Skeletal muscle cell (primary cell): ENCODE measurements at places on chromosomes 6 and 20.

- DNase-seq = peak; percentile 9
Observed at GRCh38 chr6:33018904-33019303, 9.5 kb upstream of the HLA-DOA start.

DNA sequence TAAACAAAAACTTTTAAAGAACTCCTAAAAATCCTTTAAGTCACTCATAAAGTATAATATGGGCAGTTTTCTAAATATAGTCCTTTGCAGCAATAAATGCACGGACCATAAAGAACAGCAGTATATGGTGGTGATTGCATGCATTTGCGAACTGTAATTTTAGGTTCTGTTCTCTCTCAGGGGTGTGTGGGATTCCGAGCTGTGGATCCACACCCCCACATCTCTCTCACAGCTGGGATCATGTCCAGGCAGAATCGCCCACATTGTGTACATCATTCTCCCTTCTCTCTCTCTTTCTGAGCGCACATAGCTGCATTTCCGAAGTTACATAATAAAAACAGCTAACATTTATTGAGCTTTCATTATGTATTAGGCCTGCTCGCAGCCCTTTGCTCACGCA, 28.6 kb downstream of the SLC52A3 start:
- no peak for DNase-seq

DNA sequence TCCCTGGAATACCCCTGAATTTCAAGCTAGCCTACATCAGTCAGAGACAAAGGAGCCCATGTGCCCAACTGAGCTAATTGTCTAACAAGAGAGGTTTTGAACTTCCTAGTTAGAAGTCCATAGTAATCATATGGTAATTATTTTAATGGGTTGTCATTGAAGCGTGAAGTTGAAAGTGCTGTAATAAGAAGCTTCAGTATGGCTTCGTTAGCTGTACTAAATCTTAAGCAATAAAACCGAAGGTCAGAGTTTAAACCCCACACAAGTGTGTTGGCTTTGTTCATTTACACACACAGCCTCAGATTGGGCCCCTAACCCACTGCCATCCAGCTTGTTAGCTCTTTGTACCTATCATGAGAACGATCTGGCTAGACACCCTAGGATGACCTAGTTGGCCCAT, 195.6 kb upstream of the RIN2 start:
- DNase-seq = no peak

GRCh38 chr6:63804381-63804956, 168.9 kb downstream of the PHF3 start:
- peak; percentile 93 for DNase-seq

GRCh38 chr6:48766349-48766748, 655.4 kb upstream of the PTCHD4 start:
- peak; percentile 39 for DNase-seq

DNA sequence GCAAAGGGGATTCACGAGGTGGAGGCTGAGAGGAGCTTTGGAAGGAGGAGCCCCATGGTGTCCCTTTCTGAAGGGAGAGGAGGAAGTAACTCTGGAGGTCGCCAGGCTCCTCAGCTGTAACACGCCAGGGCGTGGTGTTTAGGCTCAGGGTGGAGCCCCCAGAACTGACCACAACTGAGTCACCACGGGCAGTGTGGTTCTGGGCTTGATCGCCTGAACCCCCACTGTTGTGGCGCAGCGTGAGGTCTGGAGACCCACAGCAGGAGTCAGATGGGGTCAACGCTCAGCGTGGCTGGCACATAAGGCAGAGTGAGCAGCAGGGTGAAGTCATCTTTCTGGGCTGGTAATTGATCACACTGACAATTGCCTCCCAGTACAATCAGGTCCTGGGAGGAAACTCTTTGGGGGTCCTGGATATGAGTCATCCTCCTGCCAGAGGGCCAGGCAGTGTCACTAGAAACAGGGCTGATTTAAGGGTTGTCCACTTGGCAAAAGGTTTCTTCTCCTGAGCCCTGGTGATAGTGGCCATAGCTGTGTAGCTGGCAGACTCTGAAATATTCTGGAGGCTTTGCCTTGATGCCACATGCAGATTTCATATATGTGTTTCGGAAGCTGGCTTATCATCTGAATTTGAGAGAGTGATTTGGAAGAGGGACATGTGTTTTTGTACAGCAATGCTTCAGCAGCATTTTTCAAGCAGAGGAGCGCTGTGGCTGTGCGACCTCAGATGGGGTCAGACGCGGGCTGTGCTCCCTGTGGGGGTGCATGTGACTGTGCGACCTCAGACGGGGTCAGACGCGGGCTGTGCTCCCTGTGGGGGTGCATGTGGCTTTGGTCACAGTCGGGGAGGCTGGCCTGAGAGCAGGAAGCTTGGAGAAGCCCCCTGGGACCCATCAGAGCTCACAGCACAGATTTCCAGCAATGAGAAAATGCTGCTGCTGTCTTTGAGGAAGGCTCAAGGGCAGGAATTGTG, 50.0 kb downstream of the SYNJ2 start:
- DNase-seq = peak; percentile 84

DNA sequence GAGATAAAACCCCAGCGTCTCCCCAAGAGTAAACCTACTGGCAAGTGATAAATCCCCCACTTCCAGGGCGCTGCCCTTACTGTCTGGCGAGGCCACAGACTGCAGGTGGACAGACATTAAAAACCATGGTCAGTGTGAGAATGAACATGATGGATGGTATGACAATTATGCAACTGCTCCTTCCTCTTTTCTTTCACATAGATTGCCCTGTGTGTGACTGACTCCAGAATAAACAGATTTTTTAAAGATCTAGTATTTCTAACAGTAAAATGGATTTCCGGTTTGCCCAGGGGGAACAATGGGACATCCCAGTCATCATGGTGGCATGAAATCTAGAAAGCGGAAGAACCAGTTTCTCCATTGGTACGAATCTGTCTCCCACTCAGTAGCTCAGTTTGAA, 153.7 kb downstream of the FOXC1 start:
- no peak for DNase-seq

- no peak for DNase-seq
Observed at GRCh38 chr6:123629258-123629941, 7.3 kb downstream of the TRDN start.

DNA sequence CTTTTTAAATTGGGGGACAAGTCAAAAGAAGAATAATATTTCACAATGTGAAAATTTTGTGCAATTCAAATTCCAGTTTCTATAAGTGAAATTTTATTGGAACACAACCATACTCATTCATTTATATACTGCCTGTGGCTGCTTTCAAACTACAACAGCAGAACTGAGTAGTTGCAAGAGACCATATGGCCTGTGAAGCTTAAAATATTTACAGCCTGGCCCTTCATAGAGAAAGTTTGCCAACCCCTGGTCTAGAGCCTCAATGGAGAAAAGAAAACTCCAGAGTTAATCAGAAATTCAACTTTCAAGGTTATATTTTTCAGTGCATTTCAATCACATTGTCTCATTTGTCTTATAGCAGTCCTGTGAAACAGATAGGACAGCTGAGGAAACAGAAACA, 26.6 kb upstream of the FBXO9 start:
- no peak for DNase-seq

DNA sequence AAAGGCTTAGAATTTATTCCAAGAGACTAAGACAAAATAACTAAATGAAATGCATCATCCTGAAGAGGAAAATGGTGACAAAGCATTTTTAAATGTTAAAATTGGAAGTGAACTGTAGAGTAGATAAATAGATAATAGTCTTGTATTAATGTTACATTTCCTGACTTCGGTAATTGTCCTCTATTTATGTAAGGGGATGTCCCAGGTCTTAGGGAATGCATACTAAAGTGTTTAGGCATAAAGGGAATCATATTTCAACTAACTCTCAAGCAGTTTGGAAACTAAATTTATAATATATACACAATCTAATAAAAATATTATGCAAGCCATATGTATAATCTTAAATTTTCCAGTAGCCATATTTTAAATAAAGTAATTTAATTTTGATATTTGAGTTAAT, 159.3 kb downstream of the WDR27 start:
- DNase-seq = no peak

GRCh38 chr6:168048724-168049025, 30.3 kb downstream of the FRMD1 start:
- DNase-seq = no peak

DNA sequence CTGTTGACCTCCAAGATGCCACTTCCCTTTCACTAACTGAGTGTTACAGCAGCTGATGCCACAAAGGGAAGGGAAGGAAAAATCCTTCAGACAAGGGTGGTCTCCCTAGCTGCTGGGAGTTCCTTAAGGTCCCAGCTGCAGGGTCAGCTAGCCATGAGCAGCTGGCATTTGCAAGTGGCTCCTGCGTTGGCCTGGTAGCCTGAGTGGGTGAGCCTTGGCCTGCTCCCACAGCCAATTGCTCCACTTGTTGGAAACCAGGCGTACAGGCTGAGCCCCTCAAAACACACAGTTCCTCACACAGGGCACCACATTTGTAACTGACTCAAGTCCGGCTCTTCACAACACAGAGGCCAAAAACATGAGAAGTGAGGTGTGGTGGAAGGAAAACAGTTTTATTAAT, 16.7 kb downstream of the TTK start:
- no peak for DNase-seq

- DNase-seq = no peak
Observed at GRCh38 chr6:106356378-106356777, 4.1 kb upstream of the CRYBG1 start.

GRCh38 chr6:89675949-89676748, 37.6 kb upstream of the LYRM2 start:
- no peak for DNase-seq

DNA sequence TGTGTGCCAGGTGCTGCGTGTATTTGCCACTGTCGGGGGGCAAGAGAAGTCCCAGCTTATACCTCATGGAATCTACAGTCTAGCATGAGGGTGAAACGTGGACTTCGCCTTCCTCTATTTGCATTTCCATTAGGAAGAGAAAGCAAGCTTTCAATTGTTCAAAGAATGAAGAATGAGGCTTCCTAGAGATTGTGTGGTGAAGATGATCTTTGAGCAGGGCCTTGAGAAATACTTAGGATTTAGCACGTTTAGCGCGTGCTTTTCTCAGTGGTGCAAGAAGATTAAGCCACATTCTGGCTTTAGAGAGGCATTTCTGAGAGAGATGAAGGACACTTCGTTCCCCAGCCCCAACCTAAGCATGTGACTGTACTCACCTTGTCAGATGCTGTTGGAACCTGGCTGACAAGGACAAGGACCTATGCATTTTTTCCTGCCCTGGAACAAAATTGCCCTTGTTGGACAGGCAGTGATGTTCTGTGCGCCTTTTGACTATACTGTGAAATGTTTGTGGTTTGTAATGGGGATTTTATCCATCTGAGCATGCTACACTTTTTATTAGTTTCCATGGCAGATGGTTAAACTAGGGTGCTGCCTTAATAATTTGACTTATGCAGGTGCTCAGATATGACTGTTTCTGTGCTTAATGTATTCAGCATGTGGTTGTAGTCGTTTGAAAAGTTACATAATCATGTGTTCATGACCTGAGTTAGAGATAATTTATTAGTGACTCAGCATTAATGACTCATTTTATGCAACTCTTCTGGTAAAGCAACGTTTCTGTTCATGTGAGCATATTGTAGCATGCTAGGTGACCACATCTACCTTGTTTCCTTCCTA, 10.7 kb downstream of the TULP4 start:
- DNase-seq = peak; percentile 15

DNA sequence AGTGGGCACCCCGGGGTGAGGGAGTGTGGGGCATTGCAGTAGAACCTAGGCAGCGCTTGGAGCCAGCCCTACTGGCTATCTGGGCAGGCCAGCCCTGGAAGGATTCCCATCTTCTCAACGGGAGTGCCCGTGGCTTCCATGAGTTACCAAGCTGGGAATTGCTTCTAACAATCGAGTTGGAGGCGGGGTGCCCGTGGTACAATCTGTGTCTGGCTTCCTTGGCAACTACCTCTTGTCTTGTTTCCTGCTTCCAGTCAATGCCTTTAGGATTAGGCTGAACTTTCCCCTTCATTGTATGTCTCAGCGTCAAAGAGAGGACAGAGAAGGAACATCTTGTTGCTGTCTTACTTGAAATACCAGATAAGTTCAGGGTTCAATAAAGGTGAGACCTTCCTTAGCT, 33.3 kb downstream of the PPP1R14C start:
- no peak for DNase-seq

GRCh38 chr6:90695316-90695715, 108.4 kb upstream of the MAP3K7 start:
- no peak for DNase-seq

DNA sequence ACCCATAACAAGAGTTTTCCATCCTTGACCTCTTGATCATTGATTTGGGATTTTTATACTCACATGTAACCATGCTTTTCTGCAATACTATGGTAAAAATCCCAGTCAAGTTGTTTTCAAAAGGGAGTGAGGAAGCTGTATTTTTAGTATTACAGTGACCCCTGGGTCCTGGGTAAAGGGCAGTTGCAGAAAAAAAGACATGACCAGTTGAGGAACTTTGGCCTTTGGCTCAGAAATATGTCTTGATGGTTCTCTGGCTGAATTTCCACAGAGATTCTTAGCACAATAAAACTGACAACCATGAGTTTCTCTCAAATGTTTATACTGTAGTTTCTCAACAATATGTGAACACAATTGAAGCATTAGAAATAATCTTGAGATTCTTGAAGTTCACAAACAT, 28.6 kb upstream of the PRL start:
- DNase-seq = no peak

DNA sequence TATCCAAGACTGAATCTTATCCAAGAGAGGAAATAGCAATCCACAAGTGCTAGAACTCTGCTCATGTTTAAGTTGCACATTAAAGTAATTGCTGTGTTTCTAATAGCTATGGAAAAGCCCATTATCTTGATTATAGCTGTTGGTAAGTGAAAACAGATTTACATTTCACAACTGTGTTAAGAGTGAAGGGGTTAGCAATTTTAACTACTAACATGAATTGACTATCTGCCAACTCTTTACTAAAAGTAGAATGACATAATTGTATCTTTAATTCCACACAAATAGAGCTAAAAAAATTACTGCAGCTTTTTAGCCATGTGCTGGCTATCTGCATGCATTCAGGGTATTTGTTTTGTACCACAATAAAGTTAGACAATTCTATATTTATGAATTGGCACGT, 277.9 kb upstream of the IRAK1BP1 start:
- no peak for DNase-seq

GRCh38 chr6:145067430-145067829, 667.9 kb downstream of the EPM2A start:
- DNase-seq = no peak

DNA sequence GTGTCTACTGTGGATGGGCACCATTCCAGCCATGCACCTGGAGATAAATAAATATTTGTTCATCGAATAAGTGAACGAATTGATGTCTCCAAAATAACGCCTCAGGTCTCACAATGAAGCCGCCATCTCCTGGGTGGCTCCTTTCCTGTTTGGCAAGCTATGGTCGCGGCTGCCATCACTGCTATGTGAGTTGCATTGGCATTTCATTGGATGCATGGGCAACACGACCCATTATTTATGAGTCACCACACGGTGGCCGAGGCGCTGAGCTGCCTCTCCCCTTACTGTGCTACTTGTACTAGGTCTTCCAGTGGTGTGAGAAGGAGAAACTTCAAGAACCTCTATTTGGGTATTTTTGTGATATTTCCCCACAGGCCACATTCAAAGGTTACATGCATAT, 21.3 kb upstream of the PDE10A start:
- DNase-seq = no peak
